ENCODE measurements at places on chromosomes 7 and 10. TPM values are rescaled to one million over a fixed set of nuclear protein-coding genes. Genes with fewer than 3 reads are reported as not detected.

KCNMA1 gene
- 300 TPM for total RNA-seq

DNA sequence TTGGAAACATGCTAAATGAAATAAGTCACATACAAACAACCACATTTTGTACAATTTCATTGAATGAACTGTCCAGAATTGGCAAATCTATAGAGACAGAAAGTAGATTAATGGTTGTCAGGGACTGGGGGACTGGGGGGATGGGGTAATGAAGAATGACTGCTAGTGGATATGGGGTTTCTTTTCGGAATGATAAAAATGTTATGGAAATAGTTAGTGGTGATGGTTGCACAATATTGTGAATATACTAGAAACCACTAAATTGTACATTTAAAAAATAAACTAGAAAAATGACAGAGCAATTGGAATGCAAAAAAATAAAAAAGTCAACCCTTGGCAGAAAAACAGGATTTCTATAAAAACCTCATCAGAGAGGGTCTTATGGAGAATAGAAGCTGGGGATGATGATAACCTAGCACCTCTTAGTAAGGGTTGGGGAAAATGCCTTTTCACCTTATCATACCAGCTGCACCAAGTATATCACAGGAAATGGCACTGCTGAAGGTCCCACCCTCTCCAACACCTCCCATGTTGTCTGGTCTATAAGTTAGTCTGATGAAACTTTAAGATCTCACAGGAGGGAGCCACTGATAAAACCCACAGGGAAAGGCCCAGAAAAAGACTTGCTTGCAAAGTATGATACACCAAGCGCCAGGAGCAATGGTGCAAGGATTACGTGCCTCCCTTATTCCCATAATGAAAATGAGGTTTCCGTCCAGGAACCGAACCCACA lies 23.1 kb upstream of the JAZF1 start:
- DNase-seq: no peak

DNA sequence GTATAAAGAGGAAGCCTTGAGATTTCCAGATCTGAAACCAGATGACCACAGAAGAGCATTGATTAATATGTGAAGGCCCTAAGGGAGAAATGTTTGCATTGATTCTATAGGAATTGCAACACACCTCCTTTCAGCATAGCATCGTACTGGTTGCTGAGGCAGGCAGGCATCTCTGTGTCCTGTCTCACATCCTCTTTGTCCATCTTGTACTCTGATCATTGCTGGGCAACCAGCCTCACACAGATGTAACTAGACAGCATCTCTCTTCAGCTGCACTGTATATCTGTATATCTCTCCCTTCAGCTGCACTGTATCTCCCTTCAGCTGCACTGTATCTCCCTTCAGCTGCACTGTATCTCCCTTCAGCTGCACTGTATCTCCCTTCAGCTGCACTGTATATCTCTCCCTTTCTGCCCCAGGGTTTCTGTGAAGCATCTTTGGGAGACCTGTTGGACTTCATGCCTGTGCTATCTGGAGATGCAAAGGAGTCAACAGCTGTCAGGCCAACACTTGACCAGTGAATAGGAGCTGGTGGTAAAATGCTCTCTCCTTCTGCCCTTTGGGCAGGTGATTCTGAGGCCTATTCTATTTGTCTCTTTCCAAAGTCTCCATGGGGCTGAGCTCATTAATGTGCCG lies 40.3 kb downstream of the TMEM178B start:
- DNase-seq: no peak

- DNase-seq: no peak
These were observed 1231.6 kb upstream of the CELF2 start for GRCh38 chr10:9786101-9786500.

DNA sequence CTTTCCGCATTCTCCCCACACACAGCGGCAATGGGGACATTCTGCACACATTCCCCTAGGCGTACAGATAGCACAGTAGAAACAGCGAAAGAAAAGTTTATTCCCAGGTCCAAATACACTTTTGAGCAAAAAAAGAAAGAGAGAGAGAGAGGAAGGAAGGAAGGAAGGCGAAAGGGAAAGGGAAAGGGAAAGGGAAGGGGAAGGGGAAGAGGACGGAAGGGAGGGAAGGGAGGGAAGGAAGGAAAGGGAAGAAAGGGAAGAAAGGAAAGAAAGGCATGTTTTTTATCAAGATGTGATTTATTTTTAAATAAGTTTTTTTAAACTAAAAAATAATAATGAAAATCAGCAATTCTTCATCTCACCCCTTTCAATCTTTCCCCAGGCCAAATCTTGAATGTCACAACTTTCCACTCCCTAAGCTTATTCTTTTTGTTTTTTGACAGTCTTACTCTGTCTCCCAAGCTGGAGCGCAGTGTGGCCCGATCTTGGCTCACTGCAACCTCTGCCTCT lies 281.7 kb downstream of the SKIDA1 start:
- no peak for DNase-seq

LRIT1 gene
- total RNA-seq: not detected

IFIT1B gene
- total RNA-seq: not detected

DNA sequence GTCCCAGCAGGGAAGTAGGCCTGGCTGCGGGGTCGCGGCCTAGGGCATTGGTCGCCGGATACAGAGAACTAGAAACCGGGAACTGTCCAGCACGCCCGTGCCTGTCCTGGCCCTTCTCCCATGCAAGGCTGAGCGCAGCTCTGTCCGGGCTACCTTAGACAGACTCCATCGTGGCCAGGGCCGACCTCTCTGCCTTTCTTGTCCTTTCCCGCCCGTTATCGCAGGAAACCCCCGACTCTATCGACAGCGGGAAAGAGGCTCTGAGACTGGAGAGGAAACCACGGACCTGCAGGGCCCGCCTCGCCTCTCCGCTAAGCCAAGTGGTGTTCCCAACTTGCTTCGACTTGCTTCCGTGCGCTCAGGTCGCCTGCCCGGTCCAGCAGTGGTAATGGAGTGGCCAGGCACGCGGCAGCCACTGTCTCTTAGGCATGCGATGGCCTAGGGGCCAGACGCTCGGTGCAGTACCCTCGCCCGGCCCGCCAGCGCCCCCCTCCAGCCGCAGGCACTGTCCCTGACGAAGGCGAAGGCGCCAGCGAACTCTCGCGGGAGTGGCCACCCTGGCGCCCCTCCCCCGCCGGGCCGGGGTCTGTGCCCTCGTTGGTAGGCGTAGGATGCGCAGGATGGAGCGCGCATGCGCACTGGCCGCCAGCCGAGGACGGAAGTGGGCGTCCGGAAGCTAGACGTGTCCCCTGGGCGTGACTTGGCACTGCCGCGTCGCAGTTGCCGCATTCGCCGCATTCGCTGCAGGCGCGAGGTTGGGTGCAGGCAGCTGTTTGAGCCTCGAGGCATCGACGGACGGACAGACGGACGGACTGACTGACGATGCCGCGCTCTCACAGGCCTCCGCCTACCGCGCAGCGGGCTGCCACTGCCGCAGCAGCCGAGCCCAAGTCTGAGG lies 54.4 kb downstream of the MCMBP start:
- DNase-seq: no peak

PBLD gene
- total RNA-seq: 6.6 TPM

DNA sequence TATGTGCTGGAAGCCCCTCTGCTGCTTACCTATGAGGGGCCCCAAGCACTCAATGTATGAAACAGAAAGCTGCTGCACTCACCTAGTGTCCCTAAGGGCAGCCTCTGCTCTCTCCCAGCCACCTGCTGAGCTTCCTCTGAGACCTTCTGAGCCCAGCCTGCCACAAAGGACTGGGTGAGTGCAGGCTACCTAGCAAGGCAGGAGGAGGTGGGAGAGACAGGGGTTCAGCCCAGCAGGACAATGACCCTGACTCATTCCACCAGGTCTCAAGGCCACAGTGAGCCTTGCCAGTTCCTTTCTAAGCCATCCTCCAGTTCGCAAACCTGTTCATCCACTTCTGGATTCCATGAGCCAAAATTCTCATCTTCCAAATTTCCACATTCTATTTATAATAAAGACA lies 16.3 kb downstream of the VOPP1 start:
- no peak for DNase-seq

GRCh38 chr7:46715579-46715978 lies 794.5 kb upstream of the IGFBP3 start:
- DNase-seq: no peak

DNA sequence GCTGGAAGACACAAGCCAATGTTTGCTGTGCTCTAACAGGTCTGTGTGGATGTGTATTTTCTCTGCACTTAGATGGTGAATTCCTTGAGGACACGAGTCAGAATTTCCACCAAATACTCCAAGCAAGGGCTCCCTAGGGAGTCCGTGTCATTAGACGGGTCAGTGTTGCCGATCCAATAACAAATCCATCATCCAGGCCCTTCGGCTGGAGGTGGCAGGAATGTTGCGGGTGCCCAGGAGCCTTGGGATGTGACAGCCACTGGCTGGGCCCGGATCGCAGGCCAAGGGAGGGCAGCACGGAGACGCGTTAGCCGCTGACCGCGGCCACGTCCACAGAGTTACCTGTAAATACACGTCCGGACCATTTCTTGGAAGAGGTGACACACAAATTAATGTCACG lies 186.8 kb downstream of the WDR37 start:
- no peak for DNase-seq

GRCh38 chr10:98316661-98317060 lies 48.7 kb upstream of the LOXL4 start:
- no peak for DNase-seq

DNA sequence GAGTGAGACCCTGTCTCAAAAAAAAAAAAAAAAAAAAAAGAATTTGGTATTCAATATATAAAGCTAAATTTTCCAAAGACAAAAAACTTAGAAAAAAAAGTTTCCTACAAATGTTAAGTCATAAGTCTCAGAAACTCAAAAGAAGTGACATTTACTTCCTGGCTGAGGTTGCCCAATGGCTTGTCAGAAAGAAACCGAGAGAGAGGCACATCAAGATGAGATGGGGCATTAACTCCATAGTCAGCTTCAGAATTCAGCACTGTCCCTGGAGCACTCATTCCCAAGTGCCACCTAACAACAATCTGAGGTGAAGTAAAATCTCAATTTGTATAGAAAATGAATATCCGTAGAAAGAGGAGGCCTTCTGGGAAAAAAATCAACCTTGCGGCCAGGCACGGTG lies 6.8 kb upstream of the SPOCK2 start:
- no peak for DNase-seq

SPDYE9 gene
- not detected for total RNA-seq

DNA sequence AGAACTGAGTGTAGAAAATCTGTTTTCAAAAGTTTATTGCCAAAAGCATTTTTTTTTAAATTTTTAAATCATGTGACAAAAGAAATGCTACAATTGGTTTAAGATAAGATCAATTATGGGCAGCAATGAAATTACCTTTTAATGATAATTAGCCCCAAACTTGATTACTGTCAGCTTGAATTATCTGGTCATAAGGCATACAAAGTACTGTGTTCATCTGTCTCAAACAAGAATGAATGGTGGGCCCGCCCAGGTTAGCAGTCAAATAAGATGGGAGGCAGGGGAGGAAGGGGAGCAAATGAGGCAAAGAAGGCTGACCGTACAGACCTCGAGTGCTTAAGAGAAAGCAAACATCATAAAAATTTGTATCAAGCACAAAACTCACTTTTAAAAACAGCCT lies 68.1 kb downstream of the JAZF1 start:
- peak; percentile 77 for DNase-seq

SLC18A2 gene
- total RNA-seq: 1.7 TPM

DNA sequence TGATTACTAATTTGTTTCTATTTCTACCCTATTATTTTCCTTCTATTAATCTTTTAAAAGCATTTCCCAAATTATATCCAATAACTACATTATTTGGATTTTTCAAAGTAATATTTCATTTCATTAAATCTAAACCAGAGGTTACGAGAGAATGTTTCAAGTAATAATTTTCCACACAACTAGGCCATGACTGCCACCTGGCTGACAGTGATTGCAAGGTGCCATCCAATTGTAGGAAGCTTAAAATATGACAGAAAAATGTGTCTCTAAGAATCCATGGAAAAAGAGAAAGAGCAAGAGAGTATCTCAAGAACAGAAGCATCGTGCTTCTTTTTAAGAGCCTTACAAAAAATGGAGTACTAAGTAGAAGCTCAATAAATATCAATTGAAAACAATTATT lies 48.7 kb downstream of the TPK1 start:
- no peak for DNase-seq

GRCh38 chr10:69319841-69320316 lies 41.6 kb downstream of the HK1 start:
- no peak for DNase-seq

DNA sequence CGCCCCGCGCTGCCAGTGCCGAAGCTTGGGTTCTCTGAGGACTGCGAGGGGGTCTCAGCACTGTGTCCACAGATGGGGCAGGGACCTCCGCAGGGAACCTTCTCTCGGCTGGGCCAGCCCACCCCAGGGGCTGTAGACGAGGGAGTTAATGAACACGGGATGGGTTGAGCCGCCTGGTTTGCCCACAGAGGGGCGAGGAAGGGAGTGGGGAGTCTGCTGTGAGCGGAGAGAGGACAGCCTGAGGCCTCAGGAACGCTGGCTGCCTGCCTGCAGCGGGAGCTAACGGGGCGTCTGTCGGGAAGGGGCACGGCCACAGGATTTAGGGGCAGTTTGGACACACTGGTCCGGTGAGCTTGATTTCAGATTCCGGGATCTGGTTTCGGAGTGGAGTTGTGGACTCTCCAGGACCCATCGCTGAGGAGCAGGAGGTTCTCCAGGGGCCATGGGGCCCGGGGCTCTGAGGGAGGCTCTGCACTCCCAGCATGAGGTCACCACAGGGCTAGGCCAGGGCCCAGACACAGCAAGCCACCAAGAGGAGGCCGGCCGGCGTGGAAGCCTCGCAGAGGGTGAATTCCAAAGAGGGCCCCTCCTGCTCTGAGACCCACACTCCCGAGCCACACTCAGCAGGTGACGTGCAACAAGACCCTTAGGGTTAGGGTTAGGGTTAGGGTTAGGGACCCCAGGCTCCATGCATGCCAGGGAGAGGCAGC lies 19.0 kb upstream of the FAM20C start:
- no peak for DNase-seq

DNA sequence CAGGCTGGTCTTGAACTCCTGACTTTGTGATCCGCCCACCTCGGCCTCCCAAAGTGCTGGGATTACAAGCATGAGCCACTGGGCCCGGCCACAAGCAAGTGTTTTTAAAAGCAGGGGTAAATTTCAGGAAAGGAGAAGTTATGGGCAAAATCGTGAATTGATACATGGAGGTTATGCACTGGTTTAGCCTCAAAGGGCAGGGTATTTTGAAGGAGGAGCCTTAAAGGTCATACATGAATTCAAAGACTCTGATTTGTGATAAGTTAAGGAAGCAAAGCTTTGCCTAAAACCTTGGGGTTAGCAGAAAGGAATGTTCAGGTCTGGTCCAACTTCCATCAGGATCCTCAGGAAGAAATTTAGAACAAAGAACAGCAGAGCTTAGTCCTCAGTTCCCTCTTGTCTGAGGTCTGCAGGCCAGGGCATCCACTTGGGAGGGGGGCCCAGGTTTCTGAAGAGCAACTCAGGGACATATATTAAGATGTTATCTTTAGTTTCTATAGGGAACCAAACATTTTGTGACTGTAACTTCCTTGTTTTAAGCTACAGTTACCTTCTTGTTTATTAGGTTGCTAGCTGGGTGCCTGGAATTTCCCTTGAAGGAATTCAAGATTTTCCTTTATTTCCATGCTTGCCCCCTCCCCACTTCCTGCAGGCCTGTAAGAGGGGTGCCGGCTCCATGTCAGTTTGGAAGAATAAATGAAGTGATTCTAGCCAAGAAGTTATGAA lies 2.8 kb upstream of the REPIN1 start:
- no peak for DNase-seq

Data from esophagus muscularis mucosa (tissue), 4 donors.